ENCODE measurements at places on chromosomes 11 and 22.

DNA sequence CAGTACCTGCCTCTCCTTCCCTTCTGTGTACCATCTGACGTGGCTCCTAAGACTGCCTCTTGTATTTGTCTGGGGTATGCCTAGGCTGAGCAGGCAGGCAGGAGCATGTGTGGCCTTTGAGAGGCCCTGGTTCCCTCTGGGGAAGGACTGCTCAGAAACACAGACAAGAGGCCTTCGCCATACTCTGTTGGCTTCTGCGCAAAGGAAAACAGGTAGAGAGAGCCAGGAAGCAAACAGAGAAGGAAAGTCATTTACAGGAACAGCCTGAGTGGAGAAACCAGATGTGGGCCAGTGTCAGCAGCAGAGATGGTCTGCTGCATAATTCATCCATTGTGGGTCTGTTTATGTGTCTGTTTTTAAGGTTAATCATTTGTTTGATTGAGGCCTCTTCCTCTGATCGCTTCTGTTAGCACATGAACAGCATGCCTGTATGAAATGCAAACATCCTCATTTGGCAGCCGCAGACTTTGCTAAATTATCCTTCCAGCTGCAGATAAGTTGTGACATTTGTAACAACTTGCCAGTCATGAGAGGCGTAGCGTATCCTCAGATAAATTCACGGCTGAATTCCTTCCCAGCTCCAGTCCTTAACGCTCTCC is 119.4 kb downstream of the GALNT18 start:
- DNase-seq = no peak

DNA sequence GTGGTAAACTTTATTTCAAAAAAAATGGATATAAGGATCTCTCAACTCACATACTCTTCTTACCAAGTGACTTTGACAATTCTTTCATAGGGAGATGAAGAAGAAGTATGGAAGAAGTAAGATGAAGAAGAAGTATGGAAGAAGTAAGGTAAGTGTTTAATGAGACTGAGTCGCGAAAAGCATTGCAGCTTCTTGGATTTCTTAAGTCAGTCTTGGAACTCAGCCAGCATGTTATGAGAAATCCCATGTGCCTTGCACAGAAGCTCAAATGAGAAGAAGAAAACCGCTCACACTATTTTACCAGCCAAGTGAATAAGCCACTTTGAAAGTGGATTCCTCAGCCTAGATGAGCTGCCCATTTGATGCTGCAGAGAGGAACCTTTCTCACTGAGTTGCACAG is 332.0 kb upstream of the CCDC179 start:
- DNase-seq = no peak

DNA sequence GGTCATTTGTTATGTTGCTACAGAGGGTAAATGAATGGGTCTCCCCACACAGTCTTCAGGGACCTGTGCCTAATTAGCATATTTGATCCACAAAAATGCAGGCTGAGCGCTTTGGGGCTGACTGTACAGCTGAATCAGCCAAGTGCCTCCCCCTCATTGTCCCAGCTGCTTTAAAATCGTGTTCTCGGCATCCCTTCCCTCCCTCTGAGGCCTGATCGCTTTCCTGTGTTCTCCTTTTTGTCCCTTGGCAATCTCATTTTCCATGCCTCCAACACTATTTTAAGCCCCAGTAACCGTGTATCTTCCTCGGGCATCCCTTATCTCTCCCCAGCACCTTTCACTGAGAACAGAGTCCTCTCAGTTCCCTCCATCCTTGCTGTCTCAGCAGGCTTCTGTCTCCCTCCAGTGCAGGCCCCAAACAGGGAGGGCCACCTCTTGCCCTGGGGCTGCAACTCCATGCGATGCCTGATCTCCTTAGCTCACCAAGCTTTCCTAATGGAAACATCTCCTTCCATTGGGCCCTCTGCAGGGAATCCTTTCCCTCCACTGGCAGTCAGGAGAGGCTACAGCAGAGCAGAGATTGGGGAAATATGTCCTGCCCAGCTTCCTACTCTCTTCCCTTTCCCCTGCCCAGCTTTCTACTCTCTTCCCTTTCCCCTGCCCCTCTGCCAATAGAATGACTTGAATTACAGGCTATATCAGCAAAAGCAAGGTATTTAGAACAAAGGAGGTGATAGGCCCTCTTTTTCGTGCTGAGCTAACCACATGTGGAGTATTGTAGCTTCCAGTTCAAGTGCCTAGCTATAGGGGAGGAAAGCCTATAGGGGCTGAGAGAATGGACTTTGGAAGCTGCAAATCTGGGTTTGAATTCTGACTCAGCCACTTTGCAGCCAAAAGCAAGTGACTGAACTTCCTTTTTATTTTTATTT is 13.8 kb downstream of the UQCR10 start:
- DNase-seq = no peak

- no peak for DNase-seq
Observed at GRCh38 chr11:7060868-7061267, 27.9 kb upstream of the RBMXL2 start.

- DNase-seq = no peak
Observed at GRCh38 chr11:126186708-126187529, 24.5 kb downstream of the RPUSD4 start.

GRCh38 chr11:45713573-45713972 is 48.2 kb upstream of the CHST1 start:
- no peak for DNase-seq

- no peak for DNase-seq
Observed at GRCh38 chr22:37509059-37509860, 10.0 kb downstream of the CARD10 start.

- no peak for DNase-seq
Observed at GRCh38 chr11:94885133-94885532, 88.2 kb downstream of the CWC15 start.

- no peak for DNase-seq
Observed at GRCh38 chr11:70225681-70226177, 22.6 kb downstream of the FADD start.

- DNase-seq = no peak
Observed at GRCh38 chr11:6055569-6055968, 25.0 kb upstream of the OR56A1 start.

DNA sequence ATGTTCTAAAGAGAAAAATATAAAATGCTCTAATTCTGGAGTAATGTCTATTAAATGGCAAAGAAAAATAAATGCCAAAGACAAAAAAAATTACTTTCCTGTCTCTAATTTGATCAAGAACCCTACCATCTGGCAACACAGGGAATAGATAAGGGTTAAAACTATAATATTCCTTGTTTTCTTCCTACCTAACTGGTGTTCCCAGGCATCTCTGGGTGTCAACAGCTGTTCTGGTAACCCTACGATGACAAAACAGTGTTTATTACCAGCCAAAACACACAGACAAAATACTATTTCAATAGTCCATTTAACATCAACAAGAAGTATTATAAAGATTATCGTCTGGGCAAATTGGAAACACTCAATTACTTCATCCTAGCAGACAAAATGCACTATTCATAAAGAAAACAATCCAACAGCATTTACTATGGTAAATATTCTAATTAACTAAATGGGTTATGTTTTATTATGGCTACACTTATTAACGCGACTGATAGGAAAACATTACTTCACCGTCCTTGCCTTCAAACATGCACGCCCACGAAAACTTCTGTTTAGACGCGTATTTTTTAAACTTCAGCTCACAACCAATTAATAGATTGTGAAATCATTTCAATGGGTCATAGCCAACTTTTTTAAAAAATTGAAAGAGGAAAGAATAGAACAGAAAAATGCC is 50.6 kb downstream of the LGR4 start:
- DNase-seq = no peak

DNA sequence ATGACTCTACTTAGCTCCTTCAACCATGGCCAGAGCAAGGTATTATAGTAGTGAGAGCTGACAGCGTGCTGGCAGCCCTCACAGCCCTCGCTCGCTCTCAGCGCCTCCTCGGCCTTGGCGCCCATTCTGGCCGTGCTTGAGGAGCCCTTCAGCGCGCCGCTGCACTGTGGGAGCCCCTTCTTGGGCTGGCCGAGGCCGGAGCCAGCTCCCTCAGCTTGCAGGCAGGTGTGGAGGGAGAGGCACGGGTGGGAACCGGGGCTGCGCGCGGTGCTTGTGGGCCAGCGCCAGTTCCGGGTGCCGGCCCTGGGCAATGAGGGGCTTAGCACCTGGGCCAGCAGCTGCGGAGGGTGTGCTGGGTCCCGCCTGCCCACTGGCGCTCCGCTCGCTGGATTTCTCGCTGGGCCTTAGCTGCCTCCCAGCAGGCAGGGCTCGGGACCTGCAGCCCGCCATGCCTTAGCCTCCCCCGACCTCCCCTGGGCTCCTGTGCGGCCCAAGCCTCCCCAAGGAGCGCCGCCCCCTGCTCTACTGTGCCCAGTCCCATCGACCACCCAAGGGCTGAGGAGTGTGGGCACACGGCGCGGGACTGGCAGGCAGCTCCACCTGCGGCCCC is 63.1 kb downstream of the SPATA19 start:
- DNase-seq = no peak

- no peak for DNase-seq
Observed at GRCh38 chr22:27197052-27197451, 539.7 kb downstream of the MIAT start.

DNA sequence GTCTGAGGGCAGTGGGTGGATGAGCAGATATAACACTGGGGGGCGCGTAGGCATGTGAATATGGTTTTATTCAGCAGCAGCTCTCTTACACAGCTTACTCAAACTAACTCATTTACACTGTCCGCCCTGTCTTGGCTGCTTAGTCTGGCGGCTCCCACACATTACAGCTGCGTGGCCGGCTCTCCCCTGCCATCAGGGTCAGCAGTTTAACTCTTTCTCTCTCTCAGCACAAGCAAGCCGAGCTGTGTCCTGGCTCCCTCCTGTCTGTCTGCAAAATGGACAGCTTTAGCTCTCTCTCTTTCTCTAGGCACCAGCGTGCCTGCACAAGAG is 1310.1 kb upstream of the RAG2 start:
- no peak for DNase-seq

DNA sequence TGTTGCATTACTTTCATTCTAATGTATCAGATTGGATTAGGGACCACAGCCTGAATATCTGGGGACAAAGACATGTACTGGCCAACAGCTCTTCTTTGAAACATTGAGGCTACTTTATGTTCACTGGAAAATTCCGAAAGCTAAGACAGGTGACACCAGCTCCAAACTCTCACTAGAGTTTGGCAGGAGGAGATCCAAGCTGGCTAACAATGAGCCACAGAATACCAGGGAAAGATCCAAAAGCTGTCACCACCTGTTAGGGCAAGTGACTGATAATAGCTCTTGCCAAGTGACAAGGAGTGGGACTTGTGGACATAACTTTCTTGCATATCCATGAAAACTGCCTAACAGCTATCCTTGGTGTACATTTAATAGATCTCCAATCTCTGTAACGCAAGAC is 333.3 kb downstream of the TTC28 start:
- no peak for DNase-seq

DNA sequence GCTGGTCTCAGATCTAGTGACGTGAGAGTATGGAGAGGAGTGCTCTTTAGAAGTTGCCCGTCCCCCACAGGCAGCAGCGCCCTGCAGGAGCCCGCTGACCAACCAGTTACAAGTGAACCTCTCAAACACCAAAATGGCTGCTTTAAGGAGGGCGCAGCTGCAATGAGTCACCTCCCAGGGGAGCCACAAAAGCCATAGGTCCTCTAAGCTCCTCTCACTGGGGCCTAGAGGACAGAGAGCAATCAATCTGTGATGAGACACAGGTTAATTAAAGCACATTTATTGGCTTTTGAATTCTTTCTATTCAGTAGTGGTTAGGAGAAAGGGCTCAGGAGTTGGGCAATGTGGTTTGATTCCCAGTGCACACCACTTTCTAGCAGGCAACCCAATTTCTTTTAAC is 15.5 kb upstream of the RAPSN start:
- DNase-seq = no peak

GRCh38 chr11:1753229-1753928 is 3.0 kb upstream of the IFITM10 start:
- no peak for DNase-seq

DNA sequence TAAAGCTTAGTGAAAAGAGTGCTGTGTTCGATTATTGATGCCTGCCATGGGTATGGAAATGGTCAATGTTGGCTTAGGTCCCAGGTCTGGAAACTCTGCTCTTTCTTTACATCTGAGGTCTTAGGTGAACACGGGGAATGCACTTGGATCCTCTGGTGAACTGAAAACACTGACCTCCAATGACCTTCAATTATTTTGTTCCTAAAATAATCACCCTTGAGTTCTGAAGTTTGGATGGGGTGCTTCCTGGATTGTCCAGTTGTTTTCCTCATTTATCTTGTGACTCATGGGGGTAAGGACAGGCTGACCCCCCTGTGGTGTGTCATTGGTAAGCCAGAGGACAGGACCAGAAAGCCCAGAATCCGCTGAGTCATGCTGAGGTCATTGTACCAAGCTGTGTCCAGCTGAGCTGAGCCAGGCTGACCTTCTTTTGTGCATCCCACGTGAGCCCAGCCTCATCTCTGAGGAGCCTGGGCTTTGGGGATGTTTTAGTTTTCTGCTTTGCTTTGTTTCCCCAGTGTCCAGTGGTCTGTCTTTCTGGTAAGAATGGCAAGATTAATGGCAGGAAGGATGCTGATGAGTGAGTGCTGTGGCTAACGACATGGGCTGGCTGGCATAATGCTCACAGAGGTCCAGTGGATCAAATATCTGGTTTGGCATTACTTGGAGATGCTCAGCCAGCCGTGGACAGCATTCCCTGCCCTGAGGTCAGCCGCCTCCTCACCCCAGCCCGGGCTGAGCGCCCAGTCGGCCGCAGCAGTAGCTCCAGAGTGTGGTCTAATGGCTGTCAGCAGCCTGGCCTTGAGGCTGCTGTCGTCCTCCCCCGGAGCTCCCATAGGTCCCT is 35.6 kb downstream of the AMPD3 start:
- no peak for DNase-seq

GRCh38 chr22:48894804-48895250 is 932.8 kb downstream of the BRD1 start:
- DNase-seq = no peak

DNA sequence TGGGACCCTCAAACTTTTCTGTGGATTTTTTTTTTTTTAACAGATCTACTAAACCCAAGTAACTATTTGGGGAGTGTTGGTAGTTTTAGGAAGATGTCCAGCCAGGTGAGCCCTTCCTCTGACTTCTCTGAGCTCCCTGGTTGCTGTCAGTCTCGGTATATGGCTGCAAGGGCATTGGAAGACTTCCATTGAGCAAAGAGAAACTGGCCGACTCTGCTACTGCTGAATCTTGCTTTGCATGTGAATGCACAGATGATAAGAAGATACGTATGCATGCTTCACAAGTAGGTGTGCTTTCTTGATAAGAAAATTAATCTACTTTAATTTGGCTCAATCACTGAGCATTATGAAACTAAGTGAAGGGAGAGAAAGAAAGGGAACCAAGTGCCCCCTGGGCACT is 51.1 kb downstream of the BARX2 start:
- DNase-seq = no peak

DNA sequence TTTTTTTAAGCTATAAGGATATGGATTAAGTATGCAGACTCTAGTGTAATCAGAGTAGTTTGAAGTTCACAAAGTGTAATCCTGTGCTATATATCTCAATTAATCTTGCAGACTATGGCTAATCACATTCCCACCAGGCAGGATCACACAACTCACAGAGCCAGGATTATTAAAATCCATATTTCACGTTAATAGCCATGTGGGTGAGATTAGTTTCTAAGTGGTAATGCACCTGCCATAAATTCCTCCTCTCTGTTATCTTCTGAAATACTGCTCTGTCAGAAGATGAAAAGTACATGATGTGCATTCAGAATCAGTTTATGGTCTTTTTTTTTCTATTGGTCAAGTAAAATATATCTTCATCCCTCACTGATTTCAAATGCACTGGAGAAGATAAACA is 686.1 kb downstream of the CNTN5 start:
- DNase-seq = no peak

- no peak for DNase-seq
Observed at GRCh38 chr11:16223558-16223957, 132.8 kb downstream of the SOX6 start.

GRCh38 chr11:64518928-64519327 is 72.1 kb upstream of the SLC22A12 start:
- DNase-seq = no peak

GRCh38 chr11:69140635-69141034 is 15.1 kb upstream of the SMIM38 start:
- DNase-seq = no peak

Measured in NT2/D1 (cell line).